ENCODE measurements at places on chromosomes 6 and 20.

DNA sequence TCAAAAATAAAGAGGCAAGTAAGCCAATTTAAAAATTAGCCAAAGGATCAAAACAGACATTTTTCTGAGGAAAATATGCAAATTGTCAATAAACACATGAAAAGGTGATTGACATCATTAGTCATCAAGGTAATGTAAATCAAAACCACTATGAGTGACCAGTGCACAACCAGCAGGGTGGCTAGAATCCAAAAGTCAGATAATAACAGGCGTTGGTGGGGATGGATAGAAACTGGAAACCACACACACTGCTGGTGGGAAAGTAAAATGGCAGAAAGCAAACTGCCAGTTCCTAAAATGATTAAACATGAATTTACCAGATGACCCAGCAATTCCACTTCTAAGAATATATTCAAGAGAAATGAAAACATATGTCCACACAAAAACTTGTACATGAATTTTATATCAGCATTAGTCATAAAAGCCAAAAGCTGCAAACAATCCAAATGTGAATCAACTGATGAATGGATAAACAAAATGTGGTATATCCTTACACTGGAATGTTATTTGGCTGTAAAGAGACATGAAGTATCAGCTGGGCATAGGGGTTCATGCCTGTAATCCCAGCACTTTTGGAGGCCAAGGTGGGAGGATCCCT lies 74.8 kb upstream of the MBOAT1 start:
- no peak for DNase-seq

- DNase-seq, result no peak
Measured at GRCh38 chr6:101296169-101296960, 97.1 kb upstream of the GRIK2 start.

- no peak for DNase-seq
Measured at GRCh38 chr6:64221776-64222175, 586.2 kb downstream of the PHF3 start.

DNA sequence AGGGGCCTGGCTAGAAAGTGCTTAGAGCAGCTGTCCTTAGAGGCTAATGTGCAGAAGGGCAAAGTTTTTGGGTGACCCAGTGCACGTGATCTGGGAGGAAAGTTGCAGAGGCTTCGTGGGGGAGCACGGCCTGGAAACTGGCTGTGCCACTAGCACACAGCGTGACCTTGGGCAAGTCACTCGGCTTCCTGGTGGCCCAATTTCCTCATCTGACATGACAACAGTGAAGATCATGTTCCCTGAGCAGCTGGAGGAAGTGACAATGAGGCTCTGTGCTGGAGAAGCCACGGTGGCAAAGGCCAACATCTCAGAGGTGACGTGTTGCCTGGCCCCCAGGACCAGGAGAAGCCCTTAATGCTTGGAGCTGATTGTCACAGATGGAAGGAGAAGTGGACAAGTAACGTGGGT lies 99.5 kb downstream of the FOXC1 start:
- DNase-seq, result no peak

DNA sequence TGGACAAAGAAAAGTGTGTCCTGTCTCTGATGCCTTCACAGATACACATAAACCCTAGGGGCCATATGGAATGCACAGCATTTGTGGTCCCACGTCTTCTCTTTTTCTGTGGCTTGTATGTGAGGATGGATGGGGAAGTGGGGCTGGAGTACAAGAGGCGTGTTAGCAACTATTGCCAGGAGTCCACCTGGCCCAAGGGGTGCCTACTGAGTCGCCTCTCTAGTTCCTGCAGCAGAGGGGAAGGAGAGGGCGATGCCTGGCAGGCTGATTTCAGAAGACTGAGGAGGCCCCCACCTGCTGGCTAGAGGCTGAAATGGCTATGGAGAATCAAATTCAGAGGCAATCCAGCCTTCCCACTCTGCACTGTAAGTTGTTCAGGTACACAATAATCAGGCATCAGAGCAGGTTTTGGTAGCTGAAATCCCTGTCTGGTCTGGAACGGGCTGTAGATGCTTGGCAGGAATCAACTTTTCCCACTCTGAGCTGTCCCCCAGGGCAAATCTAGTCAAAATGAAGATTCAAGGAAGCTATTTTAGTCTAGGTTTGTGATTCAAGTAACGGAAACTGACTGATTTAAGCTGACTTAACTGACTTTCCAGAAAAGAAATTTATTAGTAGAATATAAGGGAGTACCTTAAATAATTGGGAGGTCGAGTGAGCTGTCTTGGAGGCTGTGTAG lies 14.9 kb upstream of the PPARD start:
- peak; percentile 55 for DNase-seq
